ENCODE measurements at places on chromosomes 7 and 10. TPM values are rescaled to one million over a fixed set of nuclear protein-coding genes. Genes with fewer than 3 reads are reported as not detected.

GRCh38 chr10:124474514-124475070 is 13.0 kb downstream of the LHPP start:
- DNase-seq = no peak

DNA sequence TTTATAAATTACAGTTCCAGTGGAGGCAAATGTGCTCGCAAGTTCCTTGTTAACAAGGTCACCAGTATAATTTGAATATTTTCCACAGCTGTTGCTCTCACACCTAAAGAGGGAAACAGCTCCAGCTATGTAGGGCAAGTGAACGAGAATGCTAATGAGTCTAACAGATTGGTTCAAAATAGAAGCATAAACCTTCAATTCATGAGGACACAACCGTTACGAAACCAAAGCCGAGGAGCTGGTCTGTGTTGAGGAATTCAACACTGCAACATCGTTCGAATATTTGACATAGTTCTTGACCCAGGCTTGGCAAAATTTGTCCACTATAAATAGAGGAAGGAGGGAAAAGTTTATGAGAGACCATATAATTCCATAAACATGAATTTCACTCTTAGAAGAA is 161.3 kb downstream of the KLF6 start:
- no peak for DNase-seq

Gene UCN3
- total RNA-seq = not detected

Gene LBX1
- total RNA-seq = not detected

GRCh38 chr10:80855348-80855971 is 317.8 kb downstream of the SH2D4B start:
- peak; percentile 5 for DNase-seq

- no peak for DNase-seq
Measured at GRCh38 chr10:89069589-89069988, 79.0 kb downstream of the FAS start.

Gene TRIM4
- 12.5 TPM for total RNA-seq

Gene ZSCAN25
- total RNA-seq = 14.2 TPM

DNA sequence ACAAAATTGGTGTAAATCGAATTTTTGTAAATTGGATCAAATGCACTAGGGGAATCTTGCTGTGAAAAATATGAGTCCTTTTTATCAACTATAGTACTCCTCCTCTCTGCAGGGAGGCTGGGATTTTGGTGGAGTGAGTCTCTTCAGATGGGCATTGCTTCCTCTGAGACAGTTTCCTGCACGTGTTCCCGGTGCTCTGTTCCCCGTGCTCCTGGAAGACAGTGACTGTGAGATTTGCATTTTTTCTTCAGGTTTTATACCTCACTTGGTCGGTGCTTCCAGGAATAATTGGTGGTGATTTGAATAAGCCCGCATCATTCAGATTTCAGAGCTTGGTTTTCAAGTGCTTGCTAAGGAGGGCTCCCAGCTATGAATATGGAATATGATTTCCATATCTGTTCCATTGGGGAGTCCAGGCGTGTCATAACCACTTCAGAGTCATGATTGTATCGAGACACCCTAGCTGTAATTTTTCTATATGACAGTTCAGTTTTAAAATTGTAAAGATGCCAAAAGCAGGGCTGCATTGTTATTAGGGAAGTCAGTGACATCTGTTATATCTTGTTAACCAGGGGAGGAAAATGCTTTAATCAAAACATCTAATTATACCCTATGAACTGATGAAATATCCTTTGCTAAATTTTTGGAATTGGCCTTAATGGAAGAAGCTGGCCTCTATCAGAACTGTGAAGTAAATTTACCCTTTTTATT is 12.3 kb downstream of the AUTS2 start:
- no peak for DNase-seq

DNA sequence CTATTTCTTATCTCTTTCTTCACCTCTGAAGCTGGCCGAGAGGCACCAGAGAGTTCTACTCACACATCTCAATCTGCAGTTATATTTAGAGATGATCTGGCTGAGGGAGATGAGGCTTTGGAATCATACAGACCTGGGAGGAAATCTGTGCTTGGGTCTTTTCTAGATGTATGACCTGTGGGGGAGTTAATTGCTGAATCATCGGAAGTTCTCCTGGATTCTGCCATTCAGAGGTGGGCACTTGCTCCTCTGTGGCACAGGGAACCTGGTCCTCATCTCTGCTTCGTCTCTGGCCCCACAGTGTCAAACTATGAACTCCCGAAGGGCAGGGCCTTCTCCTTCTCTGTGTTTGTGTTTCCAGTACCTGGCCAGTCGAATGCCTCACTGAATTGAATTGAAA is 52.5 kb downstream of the BLNK start:
- no peak for DNase-seq

- no peak for DNase-seq
Measured at GRCh38 chr10:48538611-48539010, 66.3 kb downstream of the ARHGAP22 start.

DNA sequence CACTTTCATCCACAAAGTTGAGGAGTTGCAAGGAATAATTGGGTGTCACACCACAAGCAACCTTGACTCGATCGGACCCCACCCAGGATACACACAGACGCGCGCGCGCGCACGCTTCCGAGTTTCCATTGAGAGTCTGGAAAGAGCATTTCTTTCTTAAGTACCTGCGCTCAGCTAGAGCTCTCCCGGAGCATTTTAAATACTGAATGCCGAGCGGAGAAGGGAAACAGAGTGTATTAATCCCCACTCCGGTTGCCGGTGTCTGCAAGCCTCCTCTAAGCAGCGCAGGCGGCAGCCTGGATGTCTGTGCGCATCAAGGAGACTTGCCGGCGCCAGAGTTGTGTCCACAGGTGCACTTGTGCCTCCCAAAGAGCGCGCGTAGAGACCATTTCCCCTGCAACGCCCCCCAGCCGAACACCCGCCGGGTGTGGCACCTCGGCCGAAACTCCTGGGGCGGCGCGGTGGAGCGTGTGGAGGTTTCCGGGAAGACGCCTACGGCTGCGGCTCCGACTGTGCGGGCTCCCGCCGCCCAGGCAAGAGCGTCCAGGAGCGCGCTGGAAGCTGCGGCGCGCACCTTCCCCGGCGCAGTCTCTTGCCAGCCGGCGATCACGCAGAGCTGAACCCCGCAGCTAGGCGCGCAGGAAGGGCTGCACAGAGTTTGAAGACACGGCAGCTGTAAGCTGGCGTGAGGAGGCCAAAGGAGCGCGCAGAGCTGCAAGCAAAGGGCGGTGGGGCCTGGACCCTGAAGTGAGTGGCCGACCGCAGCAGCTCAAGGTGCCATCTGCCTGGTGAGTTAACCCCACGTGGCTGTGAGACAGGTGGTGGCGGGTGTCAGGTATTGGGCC is 1.1 kb upstream of the FEZF1 start:
- DNase-seq = no peak

Gene HHEX
- 2.6 TPM for total RNA-seq

DNA sequence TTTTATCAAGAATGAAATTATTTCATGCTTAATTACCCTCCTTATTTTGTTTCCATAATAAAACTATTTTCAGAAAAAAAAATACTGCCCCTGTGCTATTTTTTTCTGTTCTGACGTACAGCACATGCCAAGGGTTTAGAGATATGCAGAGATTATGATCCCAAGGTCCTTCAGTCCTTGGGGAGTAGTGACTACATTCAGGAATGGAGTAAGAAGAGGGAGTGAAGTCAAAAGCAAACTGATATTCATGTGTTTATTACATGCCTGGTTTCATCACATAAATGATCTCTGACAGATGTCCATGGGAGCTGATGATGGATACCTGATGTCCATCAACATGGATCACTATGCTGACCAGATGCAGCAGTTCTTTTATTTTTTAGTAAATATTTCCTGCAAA is 17.2 kb downstream of the AKAP9 start:
- DNase-seq = no peak

Gene ABCB1
- not detected for total RNA-seq

- DNase-seq = no peak
Measured at GRCh38 chr7:28378574-28379149, 33.7 kb upstream of the CREB5 start.

Gene CYP26A1
- total RNA-seq = not detected

Gene CLDN3
- total RNA-seq = not detected

DNA sequence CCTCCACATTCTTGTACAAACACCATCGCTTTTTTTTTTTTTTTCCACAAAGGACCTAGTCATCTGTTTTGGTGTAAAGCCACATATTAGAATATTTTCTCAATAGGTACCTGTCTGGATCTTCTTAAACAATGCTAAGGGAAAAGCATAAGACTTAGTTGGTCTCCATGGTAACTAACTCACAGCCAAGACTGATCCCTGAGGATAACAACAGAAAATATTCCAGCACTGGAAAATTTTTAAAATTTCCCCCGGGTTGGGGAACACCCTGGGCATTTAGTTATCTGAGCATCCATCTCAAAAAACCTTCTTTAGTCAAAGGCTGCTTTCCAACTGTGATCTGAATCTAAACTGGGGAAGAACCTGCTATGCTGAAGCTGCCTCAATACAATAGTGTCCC is 43.7 kb upstream of the CCDC6 start:
- no peak for DNase-seq

Gene PLCE1
- total RNA-seq = 2.8 TPM

DNA sequence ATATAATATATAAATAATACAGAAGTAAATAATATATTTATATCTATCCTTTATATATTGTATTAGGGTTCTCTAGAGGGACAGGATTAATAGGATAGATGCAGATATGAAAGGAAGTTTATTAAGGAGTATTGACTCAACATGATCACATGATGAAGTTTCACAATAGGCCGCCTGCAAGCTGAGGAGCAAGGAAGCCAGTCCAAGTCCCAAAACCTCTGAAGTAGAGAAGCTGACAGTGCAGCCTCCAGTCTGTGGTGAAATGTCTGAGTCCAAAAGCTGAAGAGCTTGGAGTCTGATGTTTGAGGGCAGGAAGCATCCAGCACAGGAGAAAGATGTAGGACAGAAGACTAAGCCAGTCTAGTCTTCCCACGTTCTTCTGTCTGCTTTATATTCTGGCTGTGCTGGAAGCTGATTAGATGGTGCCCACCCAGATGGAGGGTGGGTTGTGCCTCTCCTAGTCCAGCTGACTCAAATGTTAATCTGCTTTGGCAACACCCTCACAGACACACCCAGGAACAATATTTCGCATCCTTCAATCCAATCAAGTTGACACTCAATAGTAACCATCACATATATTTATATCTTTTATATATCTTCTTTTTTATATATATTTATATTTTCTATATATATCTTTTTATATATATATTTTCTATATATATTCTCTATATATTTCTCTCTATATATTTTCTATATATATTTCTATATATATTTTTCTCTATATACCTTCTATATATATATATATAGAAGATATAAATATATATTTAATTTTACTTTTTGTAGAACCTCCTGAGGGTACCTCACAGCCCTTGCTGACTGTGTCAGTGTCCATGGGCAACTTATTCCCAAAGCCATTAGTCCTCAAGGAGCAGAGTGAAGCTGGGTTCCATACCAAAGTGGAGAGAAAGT is 24.6 kb upstream of the AKR1B10 start:
- no peak for DNase-seq

GRCh38 chr10:103710490-103710889 is 144.9 kb downstream of the SH3PXD2A start:
- DNase-seq = no peak

DNA sequence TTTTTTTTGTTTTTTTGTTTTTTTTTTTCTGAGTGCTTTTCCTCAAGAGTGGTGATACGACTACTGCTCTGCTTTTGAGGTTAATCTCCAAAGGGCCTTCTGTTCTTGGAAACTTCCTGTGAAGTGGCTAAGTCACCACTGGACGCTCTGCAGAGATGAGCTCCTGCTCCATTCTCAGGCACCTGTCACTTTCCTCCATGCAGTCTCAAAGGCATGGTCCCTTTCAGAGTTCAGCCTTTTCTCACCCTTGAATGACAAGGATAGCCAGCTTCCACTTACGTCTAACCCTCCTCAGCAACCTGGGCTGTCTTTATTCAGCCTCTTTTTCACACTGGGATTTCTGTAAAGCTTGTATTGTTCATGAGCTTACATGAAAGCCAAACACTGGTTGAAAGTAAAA is 65.8 kb downstream of the BMPER start:
- DNase-seq = no peak

- no peak for DNase-seq
Measured at GRCh38 chr7:152894295-152895170, 135.0 kb downstream of the ACTR3B start.

Gene GIMAP4
- not detected for total RNA-seq

Gene HMX3
- not detected for total RNA-seq

Gene BHLHA15
- not detected for total RNA-seq

Gene FOXI2
- total RNA-seq = not detected

Gene SPDYE16
- total RNA-seq = not detected

Gene WNT16
- total RNA-seq = not detected

DNA sequence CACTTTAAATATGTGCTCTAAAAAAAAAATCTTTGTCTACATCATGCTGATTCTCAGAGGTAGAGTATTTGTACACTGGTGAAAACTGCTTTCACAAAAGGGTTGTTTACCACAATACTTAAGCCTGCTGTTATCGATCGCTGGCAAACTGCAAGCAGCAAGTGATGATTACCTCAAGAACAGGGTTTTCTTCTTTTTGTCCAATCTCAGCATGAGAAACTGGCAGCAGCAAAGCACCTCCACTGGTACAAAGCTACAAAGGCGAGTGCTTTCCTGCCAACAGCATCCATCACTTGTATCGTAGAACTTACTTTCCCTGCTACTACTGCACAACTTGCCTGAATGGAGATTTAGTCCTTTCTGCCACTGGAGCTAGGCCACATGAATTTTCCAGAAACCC is 276.5 kb downstream of the DGKB start:
- DNase-seq = no peak

- no peak for DNase-seq
Measured at GRCh38 chr7:5541087-5541992, 117.7 kb upstream of the TNRC18 start.

DNA sequence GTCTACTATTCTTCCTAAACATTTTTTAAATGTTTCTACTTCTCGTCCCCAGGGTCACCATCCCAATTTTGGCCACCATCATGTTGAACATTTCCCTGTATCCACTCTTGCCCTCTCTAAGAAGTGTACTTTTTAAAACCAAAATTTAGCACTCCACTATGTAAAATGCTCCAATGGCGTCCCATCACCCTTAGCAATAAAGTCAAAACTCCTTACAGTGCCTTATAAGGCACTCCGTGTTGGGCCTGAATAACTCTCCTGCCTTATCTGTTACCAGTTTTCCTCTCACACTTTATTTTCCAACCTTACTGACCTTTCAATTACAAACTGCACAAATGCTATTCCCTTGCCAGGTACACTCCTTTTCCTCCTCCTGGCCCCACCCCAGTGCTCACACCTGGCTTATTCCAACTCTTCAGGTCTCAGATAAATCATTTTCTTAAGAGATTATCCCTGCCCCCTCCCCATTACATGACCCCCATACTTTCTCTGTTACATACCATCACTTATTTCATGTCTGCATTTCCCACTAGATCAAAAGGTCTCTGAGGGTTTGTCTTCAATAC is 1.3 kb downstream of the TMEM168 start:
- no peak for DNase-seq

All from HT1080 (cell line).